ENCODE measurements at places on chromosomes 6 and 20. TPM values are rescaled to one million over a fixed set of nuclear protein-coding genes. Genes with fewer than 3 reads are reported as not detected.

DNA sequence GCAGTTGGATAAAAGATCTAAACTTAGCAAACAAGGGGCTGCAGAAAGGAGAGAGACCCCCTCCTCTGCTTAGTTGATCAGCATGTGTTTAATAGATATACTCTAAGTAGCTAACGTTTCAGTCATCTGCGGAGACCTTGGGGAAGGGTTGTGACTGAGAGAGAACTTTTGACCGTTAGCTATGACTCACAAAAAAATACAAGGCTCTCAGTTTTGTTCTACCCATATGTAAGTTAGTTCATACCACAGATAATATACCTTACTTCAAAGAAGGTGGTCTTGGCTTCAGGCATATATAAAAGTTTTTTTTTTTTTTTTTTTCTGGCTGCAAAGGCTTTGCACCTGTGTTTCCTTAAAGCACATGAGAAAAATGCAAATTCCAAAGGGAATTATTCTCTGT, 258.9 kb downstream of the GJA1 start:
- DNase-seq = no peak

- no peak for DNase-seq
Observed at GRCh38 chr6:84428300-84428907, 201.0 kb upstream of the CEP162 start.

DNA sequence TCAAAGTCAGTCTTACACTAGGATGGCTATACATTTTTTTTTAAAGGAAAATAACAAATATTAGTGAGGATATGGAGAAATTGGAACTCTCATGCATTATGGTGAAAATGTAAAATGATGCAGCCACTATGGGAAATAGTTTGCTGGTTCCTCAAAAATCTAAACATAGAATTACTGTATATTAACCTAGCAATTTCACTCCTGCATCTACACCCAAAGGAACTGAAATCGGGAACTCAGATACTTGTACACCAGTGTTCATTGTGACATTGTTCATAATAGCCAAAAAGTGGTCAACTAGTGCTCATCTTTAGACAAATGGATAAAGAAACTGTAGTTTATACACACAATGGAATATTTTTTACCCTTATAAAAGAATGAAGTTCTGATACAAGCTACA, 110.7 kb downstream of the UTRN start:
- DNase-seq = no peak

DNA sequence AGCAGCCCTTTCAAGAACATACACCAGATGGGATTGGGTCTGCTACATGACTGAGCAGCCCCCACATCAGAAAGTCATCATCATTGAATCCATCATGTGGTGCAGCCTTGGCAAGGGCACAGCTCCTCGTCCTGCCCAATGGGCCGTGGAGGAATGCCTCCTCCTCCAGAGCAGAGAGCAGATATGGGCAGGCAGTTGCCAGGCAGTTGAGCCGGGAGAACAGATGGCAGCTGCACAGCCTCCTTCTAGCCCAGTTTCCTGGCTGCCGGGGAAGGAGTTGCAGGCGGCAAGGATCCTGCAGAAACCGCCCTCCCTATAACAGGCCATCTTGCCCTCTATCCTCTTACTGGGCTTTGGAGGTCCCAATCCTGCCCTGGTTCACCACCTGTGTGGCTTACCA, 11.9 kb upstream of the ZFAND3 start:
- DNase-seq = no peak

GRCh38 chr6:55776113-55776512, 99.3 kb downstream of the BMP5 start:
- no peak for DNase-seq

DNA sequence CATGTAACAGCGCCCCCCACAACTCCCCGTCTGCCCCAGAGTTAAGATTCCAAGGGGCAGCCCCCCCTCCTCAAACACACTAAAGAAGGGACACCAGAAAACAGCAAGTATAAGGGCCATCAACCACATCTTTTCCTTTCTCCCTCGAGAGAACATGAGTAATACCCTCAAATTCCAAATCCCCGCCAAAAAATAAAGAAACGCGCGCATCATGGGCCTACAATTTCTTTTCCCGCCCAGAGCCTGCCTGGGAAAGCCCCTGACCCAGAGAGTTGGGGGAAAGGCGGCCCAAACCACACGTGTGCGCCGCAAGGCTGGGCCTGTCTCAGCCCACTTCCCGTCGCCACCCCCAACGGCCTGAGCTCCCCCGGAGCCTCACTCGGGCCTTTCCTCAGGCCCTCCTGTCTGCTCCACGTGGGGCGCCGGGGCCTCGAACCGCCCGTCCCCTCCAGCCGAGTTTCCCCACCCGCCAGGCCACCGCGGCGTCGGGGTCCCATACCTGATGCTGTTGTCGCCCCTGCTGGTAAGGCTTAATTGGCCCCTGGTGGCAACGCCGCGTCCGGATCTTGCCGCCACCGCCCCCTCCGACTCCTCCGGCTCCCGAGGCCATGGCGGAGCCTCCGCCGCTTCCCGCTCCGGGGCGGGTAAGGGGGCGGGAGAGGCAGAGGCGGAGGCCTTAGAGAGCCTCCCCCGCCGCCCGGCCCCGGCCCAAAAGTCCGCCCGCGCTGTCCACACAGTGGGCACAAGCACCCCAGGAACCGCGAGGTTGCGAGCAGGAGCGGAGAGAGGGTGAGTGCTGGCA, 746 bp downstream of the NUP153 start:
- peak; percentile 61 for DNase-seq

- DNase-seq = no peak
Observed at GRCh38 chr6:20998748-20999448, 464.6 kb downstream of the CDKAL1 start.

- no peak for DNase-seq
Observed at GRCh38 chr20:33162313-33162712, 5.6 kb upstream of the BPIFA2 start.

DNA sequence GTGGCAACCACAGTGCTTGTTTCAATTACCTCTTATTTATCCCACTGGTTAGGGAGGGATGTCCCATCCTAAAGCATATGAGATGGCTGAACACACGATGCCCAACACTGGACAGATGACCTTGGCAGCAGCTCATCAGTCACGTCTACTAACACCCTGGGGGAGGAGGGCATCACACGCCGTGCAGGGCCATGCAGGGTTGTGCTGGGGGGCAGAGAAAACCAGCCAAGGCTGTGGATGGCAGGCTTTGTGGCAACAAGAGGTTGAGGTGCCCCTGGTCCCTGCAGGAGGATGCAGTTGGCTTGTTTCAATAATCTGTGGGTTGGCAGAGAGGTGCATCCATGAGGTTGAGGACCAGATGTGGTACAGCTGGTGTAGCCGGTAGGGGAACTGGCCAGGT, 293.7 kb upstream of the SULF2 start:
- DNase-seq = no peak

DNA sequence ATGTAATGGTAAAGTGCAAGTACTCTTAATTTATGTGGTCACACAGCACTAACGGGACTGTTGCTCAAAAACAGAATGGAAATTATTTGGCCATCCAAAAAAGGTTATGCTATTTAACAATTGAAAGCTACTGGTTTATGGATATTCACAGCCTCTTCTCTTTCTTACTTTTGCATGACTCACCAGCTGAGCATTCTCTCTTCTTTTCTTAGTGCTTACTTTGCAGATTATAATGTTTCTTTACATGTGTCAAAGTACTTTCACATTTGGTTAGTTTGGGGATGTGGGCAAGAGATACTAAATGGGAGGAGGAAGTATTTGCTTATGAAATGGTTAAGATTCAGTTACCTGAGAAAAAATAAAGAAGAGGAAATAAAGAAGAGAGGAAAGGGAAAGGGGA, 610.5 kb downstream of the HTR1B start:
- DNase-seq = no peak

DNA sequence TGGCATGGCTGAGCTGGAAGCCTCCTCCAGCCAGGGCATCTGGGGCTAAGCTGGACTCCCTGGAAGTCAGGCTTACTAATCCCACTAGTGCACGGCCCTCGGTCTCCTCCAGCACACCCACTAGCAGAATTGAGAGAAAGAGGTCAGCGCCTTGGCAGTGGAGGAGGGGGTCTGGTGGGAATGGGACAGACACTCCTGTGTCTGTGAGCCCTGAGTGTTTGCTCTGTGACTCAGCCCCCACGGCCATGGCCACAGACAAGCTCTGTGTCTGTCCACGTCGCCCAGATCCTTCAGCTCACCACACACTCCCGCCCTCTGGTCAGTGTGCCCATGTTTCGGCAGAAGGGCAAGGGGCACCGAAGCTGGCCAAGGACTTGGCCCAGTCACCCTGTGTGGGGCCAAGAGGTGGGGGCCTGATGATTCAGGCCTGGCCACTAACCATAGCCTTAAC, 8.8 kb downstream of the MDFI start:
- DNase-seq = no peak

- no peak for DNase-seq
Observed at GRCh38 chr20:32510601-32511357, 74.4 kb downstream of the NOL4L start.

- DNase-seq = no peak
Observed at GRCh38 chr6:90019216-90019615, 124.9 kb downstream of the GJA10 start.

DNA sequence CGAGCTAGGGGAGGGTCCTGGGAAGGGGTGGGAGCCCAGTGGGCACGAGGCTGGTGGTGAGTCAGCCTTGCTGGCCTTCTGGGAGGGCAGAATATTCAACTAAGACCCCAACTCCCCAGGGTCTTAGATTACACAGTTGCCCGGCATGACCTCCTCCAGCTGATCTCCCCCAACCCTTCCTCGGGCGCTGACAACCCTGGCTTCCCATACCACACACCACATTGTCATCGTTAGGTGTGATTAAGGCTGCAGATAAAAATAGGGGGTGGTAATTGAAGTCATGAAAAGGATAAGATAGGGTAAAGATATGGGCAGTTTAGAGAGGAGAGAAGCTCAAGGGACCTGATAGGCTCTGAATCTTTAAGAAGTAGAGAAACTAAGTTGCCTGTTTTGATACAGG, 10.5 kb downstream of the CDC40 start:
- no peak for DNase-seq

DNA sequence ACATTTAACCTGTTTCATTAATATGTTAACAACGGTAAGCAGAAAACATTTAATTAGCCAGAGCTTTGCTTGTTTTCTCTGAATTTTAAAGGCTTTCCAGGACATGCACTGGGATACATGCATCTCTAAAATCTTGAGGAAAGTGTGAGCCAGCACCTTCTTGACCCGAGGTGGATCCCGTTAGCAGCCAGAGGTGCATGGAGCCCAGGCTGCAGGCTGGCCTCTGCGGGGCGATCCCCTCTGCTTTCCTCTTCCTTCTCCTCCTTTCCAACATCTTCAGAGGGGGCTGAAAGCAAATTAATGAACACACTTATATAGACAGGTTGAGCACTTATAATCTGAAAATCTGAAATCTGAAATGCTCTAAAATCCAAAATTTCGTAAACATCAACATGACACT, 128.7 kb upstream of the CST7 start:
- no peak for DNase-seq

GRCh38 chr20:14632906-14633305, 295.5 kb upstream of the FLRT3 start:
- DNase-seq = no peak

DNA sequence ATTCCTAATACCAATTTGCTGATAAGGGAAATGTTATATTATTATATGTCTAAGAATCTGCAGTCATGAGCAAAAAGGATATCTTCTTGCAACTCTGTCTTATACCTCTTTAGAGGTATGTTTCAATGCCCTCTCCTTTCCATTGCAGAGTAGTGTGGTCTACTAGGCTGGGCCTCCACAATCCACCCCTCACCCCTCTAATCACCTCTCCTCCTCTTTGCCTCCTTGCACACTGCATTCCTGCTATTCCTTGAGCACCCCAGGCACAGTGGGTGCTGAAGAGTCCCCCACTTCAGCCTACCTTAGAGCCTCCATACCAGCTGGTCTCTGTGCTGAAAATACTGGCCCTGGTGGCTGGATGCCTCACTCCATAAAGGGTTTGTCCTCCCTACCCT, 26.9 kb downstream of the ARMC2 start:
- no peak for DNase-seq

- no peak for DNase-seq
Observed at GRCh38 chr20:14829906-14830305, 492.5 kb upstream of the FLRT3 start.

DNA sequence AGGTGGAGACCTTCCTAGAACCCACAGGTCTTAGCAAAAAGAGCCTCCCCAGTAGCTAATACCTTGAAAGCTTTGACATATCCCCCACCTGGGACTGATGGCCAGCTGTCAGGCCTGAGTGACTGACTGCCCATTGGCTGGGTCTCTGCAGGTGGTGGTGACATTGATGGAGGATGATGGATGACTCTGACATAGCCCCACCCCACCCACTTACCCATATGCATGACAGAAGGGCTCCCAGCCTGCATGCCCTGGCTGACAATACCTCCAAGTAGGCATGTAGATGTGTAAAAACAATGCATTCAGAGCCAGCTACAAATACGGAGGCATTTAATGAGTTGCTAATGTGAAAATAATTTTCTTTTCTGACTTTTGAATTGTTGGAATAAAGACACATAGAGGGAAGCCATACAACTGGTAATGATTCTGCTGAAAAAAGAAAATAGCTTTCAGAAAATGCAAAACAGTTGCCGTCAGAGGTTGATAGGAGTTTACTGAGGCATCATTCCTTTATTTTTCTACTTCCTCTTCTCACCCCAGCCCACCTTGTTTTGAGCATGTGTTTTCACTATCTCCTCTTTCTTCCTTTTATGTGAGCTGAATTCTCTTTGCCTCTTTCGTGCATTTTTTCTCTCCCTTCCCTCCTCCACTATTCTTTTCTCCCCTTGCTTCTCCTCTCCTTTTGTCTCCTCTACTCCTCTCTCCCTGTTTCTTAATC, 70.6 kb downstream of the OLIG3 start:
- no peak for DNase-seq

DNA sequence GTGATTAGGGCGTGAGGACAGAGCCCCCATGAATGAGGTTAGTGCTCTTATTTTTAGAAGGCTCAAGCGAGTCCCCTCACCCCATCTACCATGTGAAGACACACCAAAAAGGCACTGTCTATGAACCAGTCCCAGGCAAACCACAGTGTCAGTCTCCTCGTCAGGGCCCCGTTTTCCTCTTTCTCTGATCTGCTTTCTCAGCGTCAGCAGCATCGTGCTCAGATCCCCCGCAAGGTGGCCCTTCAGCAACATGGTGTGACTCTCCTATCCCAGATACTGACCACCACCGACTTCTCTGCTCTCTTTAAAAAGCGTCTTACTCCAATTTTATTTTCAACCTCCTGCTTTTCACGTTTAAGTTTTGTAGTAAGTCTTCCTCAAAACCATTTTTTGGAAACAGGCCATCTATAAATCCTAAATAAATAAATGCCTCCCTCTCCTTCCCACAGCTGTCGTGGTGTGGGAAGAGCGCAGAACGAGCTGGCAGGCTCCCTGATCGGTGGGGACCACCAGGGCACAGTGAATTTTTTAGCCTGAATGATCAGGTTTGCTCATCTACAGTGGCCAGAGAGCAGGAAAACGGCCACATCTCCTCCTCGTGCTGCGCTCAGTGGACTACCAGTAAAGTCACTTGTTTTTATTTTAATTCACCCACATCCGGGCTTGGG, 113.1 kb downstream of the BMP7 start:
- DNase-seq = no peak

- DNase-seq = no peak
Observed at GRCh38 chr6:162099685-162100084, 627.9 kb downstream of the PRKN start.

The VTA1 gene
- 29.5 TPM for total RNA-seq

The DEF6 gene
- 27.0 TPM for total RNA-seq

The CRISP2 gene
- total RNA-seq = not detected

The KHDC1L gene
- not detected for total RNA-seq

The SLC25A27 gene
- 25.0 TPM for total RNA-seq

The APOM gene
- total RNA-seq = 2.9 TPM

The DLK2 gene
- 3.6 TPM for total RNA-seq

The REV3L gene
- total RNA-seq = 22.9 TPM

Measured in PC-9 (cell line).